Skeletal muscle tissue (tissue), 5 donors: ENCODE measurements at places on chromosomes 2 and 18. TPM values are rescaled to one million over a fixed set of nuclear protein-coding genes. Genes with fewer than 3 reads are reported as not detected.

Gene SLC4A5
- total RNA-seq: 2.6 TPM

Gene NETO1
- not detected for total RNA-seq

Gene SERPINB7
- not detected for total RNA-seq

Gene ASXL3
- total RNA-seq: 7.3 TPM

Gene WDSUB1
- 10.4 TPM for total RNA-seq

Gene POU3F3
- 0.52 TPM for total RNA-seq

Gene REG3G
- total RNA-seq: not detected

Gene UGT1A3
- not detected for total RNA-seq

Gene LIPG
- 2.6 TPM for total RNA-seq

Gene CFC1
- not detected for total RNA-seq

Gene ACMSD
- total RNA-seq: not detected

Gene FOXD4L1
- total RNA-seq: not detected

Gene HOXD1
- 0.52 TPM for total RNA-seq

Gene STK17B
- total RNA-seq: 15.7 TPM

Gene APCDD1
- 2.6 TPM for total RNA-seq

Gene FNDC4
- 5.2 TPM for total RNA-seq

Gene CTIF
- 16.7 TPM for total RNA-seq

Gene GKN2
- not detected for total RNA-seq

Gene ARHGEF33
- under 0.01 TPM for total RNA-seq

Gene LCT
- not detected for total RNA-seq

Gene CTDP1
- 9.4 TPM for total RNA-seq

Gene DYNAP
- not detected for total RNA-seq

Gene CFAP65
- not detected for total RNA-seq

Gene IL36RN
- not detected for total RNA-seq

Gene CLIP4
- total RNA-seq: 27.7 TPM

Gene CHRNG
- total RNA-seq: 35.5 TPM

Gene CTLA4
- total RNA-seq: not detected

Gene STPG4
- not detected for total RNA-seq

Gene ACVR1
- 18.8 TPM for total RNA-seq

Gene ITPRID2
- total RNA-seq: 43.3 TPM

Gene TMEFF2
- total RNA-seq: 6.3 TPM

Gene ARHGAP28
- 29.7 TPM for total RNA-seq

Gene CFAP210
- not detected for total RNA-seq

Gene PFN4
- not detected for total RNA-seq

Gene TRIM43B
- not detected for total RNA-seq

Gene CLASP1
- 74.1 TPM for total RNA-seq

Gene EDAR
- total RNA-seq: not detected

Gene PUS10
- total RNA-seq: 4.7 TPM

Gene TLX2
- total RNA-seq: not detected

Gene LONRF2
- total RNA-seq: 1.0 TPM

Gene IL1R2
- total RNA-seq: 0.52 TPM

Gene GALNT3
- 1.0 TPM for total RNA-seq

Gene TEX44
- total RNA-seq: not detected

Gene CAPN14
- not detected for total RNA-seq

Gene EFHD1
- 2.1 TPM for total RNA-seq

Gene HJURP
- total RNA-seq: 3.1 TPM

Gene SERPINB2
- not detected for total RNA-seq

Gene CSRNP3
- 18.8 TPM for total RNA-seq

Gene HOXD13
- total RNA-seq: under 0.01 TPM

Gene OR6B2
- not detected for total RNA-seq

Gene LRP2
- under 0.01 TPM for total RNA-seq

Gene MLPH
- not detected for total RNA-seq

Gene CNGA3
- total RNA-seq: 0.52 TPM

Gene ALPG
- total RNA-seq: not detected
